ENCODE measurements at places on chromosomes 11 and 22. TPM values are rescaled to one million over a fixed set of nuclear protein-coding genes. Genes with fewer than 3 reads are reported as not detected.

Gene PRR33
- not detected for polyA plus RNA-seq

Gene BBOX1
- 0.40 TPM for polyA plus RNA-seq

Gene TRIM49
- polyA plus RNA-seq, result not detected

Gene CD3D
- polyA plus RNA-seq, result 0.14 TPM

Gene HSPB2
- 1.5 TPM for polyA plus RNA-seq

Gene DBX1
- polyA plus RNA-seq, result not detected

Gene OR4A16
- not detected for polyA plus RNA-seq

Gene KRTAP5-9
- 0.38 TPM for polyA plus RNA-seq

Gene KDM4E
- not detected for polyA plus RNA-seq

Data from pancreas (tissue), 10 donors.